ENCODE measurements at places on chromosomes 7 and 10.
A peak's percentile ranks its signal among the peaks of the same experiment; 100 is the strongest.

DNA sequence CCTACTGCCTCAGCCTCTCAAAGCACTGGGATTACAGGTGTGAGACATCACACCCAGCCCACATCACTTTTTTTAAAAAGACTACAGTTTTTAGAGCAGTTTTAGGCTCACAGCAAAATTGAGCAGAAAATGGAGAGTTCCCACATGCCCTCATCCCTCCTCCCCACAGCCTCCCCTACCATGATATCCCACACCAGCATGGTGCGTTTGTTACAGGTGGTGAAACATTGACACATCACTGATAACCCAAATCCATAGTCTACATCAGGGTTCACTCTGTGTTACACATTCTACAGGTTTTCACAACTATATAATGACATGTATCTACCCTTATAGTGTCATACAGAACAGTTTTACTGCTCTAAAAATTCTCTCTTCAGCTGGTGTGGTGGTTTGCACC is 24.3 kb upstream of the TOMM7 start:
- H3K4me1 ChIP-seq: no peaks in the 10 kb centered on the region
- H3K36me3 ChIP-seq: no peaks in the 10 kb centered on the region
- no peak for DNase-seq
- H3K27ac ChIP-seq: no peak overlapping the region
- no peaks in the 10 kb centered on the region for H3K27me3 ChIP-seq

DNA sequence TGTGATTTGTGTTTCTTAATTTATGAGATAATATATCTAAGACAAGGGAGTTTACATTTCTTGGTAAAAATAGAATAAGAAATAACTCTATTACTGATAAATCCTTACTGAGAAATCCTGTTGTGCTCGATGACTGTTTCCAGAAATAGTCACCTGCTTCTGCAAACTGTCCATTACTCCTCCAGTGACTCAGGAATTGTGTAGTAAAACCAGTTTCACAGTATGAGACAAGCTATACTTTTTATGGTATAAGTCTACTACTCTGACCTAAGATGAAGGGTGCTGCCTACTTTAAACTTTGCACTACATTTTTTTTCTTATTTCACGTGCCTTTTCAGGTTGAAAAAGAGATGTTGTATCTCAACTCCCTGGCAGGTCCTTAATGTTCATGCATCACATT is 6.8 kb upstream of the ANKRD22 start:
- H3K36me3 ChIP-seq: no peaks in the 10 kb centered on the region
- DNase-seq: no peak
- H3K4me1 ChIP-seq: no peaks in the 10 kb centered on the region
- no peak overlapping the region for H3K27ac ChIP-seq
- no peaks in the 10 kb centered on the region for H3K27me3 ChIP-seq
- no peak overlapping the region for H3K4me3 ChIP-seq

DNA sequence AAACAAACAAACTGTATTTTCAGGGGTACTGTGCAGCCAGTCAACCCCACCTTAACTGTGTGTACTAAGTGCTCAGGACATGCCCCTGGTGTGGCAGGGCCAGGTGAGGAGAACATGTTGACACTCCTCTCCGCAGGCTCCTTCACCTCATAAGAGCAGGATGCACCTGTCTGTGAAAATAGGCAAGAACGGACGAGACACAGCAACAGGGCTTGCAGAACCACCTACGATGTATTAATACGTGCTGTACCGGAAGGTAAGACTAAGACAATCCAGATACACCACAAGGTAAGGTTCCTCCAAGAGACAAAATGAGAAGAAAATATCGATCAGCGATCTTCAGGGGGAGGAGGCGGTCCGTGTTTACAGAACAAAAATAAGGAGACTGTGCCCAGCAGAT is 65.8 kb upstream of the CAMK2B start:
- no peak overlapping the region for H3K4me3 ChIP-seq
- DNase-seq: no peak
- peaks cover 59% of the 10 kb centered on the region for H3K36me3 ChIP-seq
- no peaks in the 10 kb centered on the region for H3K4me1 ChIP-seq
- H3K27me3 ChIP-seq: no peaks in the 10 kb centered on the region

DNA sequence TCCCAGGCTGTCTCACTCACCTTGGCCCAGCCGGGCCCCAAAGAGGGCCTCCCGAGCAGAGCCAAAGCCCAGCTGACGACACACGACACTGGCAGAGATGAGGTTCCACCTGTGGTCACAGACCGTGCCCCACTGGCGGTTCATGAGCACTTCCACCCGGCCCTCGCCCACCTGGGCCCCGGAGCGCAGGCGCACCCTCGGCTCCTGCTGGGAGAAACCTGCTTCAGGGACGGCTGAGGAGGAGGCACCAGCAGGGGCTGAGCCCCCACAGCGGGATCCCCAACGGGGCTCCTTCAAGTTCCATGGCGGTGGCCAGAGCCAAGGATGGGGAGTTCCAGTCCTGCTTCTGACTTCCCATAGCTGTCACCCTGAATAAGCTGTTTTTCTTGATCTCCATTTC is 10.0 kb downstream of the LOXL4 start:
- no peak for DNase-seq
- H3K36me3 ChIP-seq: no peaks in the 10 kb centered on the region
- H3K27ac ChIP-seq: no peak overlapping the region

DNA sequence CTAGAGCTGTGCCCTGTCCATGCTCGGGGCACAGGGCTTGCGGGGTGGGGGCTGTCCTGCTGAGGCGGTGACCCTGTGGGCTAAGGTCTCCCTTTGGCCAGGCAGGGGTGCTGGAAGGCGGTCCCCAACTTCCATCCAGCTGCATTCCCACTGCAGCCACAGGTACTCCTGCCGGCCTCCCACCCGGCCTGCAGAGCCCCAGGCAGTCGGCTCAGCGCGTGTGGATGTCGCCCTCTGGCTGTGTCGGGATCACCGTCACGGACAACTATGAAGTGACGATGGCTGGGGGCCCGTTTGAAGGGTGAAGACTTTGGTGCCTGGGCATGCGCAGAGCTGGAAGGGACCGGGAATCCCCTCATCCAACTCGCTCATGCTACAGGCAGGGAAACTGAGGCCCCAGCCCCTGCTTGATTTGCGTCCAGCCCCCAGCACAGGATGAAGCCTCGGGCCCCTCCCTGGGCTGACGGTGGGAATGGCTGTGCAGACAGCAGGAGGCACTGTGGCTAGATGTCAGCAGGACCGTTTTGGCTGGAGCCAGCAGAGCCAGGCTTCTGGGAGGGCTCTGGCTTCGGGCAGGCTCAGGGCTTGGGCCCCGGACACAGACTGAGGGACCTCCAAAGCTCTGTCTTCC is 2.3 kb upstream of the TMEM184A start:
- DNase-seq: no peak
- H3K4me1 ChIP-seq: no peaks in the 10 kb centered on the region
- no peaks in the 10 kb centered on the region for H3K36me3 ChIP-seq
- H3K27ac ChIP-seq: no peak overlapping the region
- H3K27me3 ChIP-seq: no peaks in the 10 kb centered on the region

DNA sequence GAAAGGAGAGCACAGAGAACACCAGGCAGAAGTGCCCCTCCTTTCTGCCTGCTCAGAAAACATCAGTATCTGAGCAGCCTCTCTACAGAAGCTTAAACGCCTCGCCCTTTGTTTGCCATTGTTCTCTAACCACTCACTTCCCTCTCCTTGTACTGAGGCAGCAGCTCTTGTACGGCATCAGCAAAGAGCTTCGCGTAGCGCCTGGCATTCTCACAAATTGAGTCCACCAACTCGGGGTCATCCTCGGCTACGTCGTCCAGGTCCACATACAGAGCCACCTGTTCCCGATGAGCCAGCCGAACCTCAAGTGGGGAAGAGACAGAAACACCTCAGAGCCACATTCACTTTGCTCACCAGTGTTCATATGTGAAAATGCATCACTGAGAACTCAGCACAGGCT is 1.7 kb downstream of the MCM7 start:
- DNase-seq: no peak
- H3K27me3 ChIP-seq: no peaks in the 10 kb centered on the region
- peak overlapping the region; percentile 95 for H3K4me3 ChIP-seq
- peak overlapping the region; percentile 96 for H3K27ac ChIP-seq
- peaks cover 11% of the 10 kb centered on the region for H3K4me1 ChIP-seq

DNA sequence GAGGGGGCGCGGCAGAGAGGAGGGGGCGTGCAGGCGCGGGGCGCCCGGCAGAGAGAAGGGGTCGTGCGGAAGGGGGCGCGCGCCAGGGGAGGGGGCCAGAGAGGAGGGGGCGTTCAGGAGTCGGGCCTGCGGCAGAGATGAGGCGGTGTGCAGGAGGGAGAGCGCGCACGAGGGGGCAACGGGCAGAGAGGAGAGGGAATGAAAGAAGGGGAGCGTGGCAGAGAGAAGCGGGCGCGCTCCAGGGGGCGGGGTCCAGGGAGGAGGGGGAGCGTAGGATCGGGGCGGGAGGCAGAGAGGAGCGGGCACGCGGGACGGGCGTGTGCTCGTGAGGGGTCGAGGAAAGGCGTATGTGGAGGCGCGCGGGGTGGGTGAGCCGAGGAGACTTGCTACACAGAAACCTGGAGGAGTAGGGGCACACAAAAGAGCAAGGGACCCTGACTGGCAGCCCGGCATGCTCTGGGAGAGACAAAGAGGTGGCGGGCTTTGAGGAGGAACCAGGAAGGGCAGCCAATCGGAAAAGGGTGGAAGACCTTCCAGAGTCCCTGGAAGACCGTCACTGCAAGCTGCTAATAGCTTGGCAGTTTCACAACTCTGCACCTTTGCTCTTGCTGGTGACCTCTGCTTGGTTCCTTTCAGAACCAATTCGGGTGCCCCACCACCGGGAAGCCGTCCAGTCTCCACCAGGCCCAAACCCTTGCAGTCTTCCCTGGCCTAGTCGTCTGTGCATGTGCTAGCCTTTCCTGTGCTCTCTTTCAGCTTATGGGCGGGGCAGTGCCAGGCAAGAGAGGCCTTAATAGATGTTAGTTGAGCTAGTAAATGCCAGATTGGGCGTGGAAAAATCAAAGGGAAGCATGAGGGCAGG is 639 bp downstream of the DYDC2 start:
- no peak overlapping the region for H3K27ac ChIP-seq
- DNase-seq: no peak
- no peaks in the 10 kb centered on the region for H3K4me1 ChIP-seq
- H3K4me3 ChIP-seq: peak overlapping the region; percentile 37
- H3K27me3 ChIP-seq: peaks cover 25% of the 10 kb centered on the region

DNA sequence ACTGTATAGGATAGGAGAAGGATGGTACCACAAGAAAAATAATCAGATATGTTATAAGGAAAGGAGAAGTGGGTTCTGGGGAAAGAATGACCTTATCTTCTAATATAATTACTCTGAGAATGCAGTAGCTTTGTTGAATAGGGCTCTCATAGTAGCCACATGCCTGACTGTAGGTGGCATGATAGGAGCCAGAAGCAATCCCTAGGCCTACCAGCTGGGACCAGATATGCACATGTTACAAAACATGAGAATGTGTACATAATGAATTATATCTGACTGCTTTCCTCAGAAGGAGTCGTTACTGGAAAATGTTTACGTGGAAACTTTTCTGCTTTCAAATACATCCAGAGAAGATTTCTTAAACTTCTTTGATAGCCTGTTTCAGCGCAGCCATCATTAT is 53.2 kb upstream of the FAM3C start:
- no peaks in the 10 kb centered on the region for H3K36me3 ChIP-seq
- H3K4me3 ChIP-seq: no peak overlapping the region
- no peaks in the 10 kb centered on the region for H3K4me1 ChIP-seq

DNA sequence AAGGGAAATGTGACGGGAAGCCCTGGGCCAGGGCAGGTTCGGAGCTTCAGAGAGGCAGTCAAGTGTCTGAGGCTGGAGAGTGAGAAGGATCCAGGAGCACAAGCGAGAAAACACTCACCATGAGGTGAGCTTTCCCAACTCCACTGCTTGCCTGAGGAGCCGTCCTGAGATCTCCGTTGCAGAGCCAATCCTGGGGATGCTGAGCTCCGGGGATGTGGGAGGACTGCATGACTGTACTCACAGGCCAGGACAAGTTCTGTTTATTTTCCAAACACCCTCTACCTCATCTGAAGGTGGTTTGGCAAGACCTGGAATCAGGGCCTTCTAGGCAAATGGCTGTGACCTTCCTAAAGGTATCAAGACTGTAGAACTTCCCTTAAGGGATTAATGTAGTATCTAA is 38.7 kb downstream of the GLI3 start:
- H3K36me3 ChIP-seq: no peaks in the 10 kb centered on the region
- H3K27me3 ChIP-seq: no peaks in the 10 kb centered on the region
- H3K4me3 ChIP-seq: no peak overlapping the region

- H3K4me1 ChIP-seq: no peaks in the 10 kb centered on the region
- H3K27me3 ChIP-seq: no peaks in the 10 kb centered on the region
- H3K36me3 ChIP-seq: peaks cover 3% of the 10 kb centered on the region
- no peak overlapping the region for H3K4me3 ChIP-seq
- no peak for DNase-seq
- no peak overlapping the region for H3K27ac ChIP-seq
Observed at GRCh38 chr7:134034652-134035051, 92.5 kb upstream of the LRGUK start.

- H3K27ac ChIP-seq: no peak overlapping the region
- no peak for DNase-seq
- no peaks in the 10 kb centered on the region for H3K36me3 ChIP-seq
Observed at GRCh38 chr10:77493851-77494261, 143.8 kb downstream of the KCNMA1 start.

GRCh38 chr7:726854-727103 is 280 bp downstream of the DNAAF5 start:
- peaks cover 13% of the 10 kb centered on the region for H3K36me3 ChIP-seq
- H3K27ac ChIP-seq: peak overlapping the region; percentile 16
- H3K27me3 ChIP-seq: no peaks in the 10 kb centered on the region
- H3K4me1 ChIP-seq: peaks cover 12% of the 10 kb centered on the region
- peak overlapping the region; percentile 46 for H3K4me3 ChIP-seq

GRCh38 chr10:3226960-3227744 is 54.6 kb upstream of the PITRM1 start:
- no peak for DNase-seq
- H3K27me3 ChIP-seq: no peaks in the 10 kb centered on the region
- H3K4me1 ChIP-seq: no peaks in the 10 kb centered on the region
- no peak overlapping the region for H3K4me3 ChIP-seq

DNA sequence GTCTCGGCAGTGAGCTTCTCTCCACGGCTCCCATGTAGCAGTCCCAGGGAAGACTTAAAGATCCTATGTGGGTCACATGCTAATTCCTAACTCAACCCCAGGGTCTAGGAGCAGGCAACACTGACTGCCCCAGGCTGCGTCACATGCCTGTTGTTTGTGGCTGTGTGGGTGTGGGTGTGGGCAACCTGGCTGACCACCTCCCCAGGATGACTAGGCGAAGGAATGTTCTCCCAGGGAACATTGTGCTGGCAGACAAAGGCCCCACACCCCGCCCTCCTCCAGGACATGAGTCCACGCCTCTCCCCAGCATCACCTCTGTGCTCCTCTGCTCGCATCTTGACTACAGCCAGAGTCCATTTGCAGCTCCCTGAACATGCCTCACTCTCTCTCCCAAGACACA is 30.3 kb downstream of the SLC29A3 start:
- H3K27me3 ChIP-seq: no peaks in the 10 kb centered on the region
- no peaks in the 10 kb centered on the region for H3K4me1 ChIP-seq
- no peak for DNase-seq
- no peak overlapping the region for H3K4me3 ChIP-seq

- no peaks in the 10 kb centered on the region for H3K27me3 ChIP-seq
- H3K4me3 ChIP-seq: no peak overlapping the region
- no peaks in the 10 kb centered on the region for H3K4me1 ChIP-seq
- H3K27ac ChIP-seq: no peak overlapping the region
- no peak for DNase-seq
Observed at GRCh38 chr7:16350634-16351033, 70.7 kb downstream of the CRPPA start.

- H3K27me3 ChIP-seq: no peaks in the 10 kb centered on the region
- no peaks in the 10 kb centered on the region for H3K4me1 ChIP-seq
- H3K27ac ChIP-seq: no peak overlapping the region
- DNase-seq: no peak
- H3K4me3 ChIP-seq: no peak overlapping the region
- H3K36me3 ChIP-seq: no peaks in the 10 kb centered on the region
Observed at GRCh38 chr10:77493239-77493806, 144.3 kb downstream of the KCNMA1 start.
